ENCODE measurements at places on chromosomes 13 and 19.

DNA sequence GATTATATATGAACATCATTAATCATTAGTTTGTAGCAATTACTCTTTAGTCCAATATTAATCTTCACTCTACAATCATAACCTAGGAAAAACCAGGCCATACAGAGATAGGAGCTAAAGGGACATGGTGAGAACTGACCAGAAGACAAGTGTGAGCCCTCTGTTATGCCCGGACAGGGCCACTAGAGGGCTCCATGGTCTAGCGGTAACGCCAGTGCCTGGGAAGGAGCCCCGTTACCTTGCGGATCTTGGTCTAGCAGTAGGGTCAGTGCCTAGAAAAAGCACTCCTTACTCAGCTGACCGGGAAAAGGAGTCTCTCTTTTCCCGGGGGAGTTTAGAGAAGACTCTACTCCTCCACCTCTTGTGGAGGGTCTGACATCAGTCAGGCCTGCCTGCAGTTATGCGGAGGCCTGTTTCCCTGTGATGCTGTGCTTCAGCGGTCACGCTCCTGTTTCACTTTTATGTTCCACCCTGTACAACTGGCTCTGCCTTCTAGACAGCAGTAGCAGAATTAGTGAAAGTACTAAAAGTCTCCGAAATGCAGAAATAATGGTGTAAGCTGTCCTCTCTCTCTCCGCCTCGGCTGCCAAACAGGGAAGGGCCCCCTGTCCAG is 13.8 kb downstream of the OR7D4 start:
- DNase-seq: peak; percentile 1

DNA sequence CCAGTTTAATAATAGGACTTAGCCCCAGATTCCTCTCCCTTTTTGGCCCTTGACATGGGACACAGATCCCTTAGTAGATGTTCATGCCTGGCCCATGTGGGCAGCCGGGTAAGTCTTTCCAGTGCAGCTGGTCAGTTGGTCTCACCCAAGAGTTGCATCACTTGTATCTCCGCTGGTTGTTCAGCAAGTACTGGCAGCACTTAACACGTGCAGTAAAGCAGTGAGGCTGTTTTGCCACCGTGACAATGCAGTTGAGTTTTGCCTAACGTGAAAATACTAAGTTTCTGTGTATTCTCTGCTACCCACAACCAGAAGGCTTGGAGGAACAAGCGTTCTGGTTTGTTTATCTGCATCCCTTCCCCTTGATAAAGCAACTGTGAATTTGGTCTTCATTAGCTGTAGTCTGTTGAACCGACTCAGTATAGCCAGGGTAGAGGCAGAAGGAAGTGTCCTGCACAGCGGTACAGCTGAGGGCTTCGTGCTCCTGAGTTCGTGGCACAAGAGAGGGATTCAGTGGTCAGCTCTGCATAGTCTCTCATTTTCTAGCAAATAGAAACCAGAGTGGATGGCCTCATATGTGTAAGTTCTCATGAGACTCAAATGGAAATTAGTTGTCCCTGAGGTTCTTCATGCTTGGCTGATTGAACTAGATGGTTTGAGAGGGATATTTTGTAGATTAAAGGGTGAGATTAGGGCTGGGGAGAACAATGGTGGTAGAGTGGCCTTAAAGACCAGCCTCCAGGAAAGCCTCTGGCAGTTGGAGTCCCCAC is 50.3 kb downstream of the ARHGEF7 start:
- no peak for DNase-seq

DNA sequence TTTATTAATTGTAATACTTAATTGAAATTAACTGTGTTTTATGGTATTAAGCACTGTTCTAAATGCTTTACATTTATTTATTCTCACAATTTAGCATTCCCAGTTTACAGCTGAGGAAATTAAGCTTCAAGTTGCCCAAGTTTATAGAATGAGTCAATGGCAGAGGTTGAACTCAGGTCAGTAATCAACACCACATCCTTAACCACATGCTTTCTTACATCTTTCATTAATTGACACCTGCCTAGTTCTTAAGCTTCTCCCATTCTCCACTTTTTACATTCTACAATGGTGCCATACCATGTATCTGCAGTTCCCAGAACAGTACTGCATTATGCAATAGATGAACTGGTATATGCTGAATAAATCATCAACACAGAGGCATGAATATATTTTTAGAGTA is 11.7 kb upstream of the RBM26 start:
- no peak for DNase-seq

- DNase-seq: no peak
Measured at GRCh38 chr13:46982856-46983582, 86.2 kb upstream of the HTR2A start.

DNA sequence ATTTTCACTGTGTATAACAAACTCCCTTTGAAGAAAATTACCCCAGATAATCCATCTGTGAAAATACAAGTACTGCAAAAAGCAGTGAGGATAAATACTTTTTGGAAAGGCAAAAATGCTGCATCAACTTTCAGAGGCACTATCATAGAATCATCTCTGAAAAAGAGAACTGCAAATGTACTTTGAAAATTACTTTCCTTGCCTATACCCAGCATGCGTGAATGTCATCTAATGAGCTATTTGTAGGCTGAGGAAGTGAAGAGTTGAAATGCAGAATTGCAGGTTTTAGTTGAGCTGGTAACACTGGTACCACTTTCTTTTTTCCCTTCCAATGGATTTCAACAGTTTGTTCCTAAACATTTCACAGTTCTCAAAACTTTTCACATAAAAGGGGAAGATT is 196.7 kb downstream of the TBC1D4 start:
- no peak for DNase-seq
